ENCODE measurements at places on chromosomes 12 and 14. TPM values are rescaled to one million over a fixed set of nuclear protein-coding genes. Genes with fewer than 3 reads are reported as not detected.

FSCB gene
- not detected for total RNA-seq

TAS2R9 gene
- not detected for total RNA-seq

ERO1A gene
- 87.4 TPM for total RNA-seq

ENDOU gene
- total RNA-seq = 0.15 TPM

SIX6 gene
- total RNA-seq = not detected

B3GNT4 gene
- 0.67 TPM for total RNA-seq

CLEC1A gene
- total RNA-seq = not detected

DNA sequence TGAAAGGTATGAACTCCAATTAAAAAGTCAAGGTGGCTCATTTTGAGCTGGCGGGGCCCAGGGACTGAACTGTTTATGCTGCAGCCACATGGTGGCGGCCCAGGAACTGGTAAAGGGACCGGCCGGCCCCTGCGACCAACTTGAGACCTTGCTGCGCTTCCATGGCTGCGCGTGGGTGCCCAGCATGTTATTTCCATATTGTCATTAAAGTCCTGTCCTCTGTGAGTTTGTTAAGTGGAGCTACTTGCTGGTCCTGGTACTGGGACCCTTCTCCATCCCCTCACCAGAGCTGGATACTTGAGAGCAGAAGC is 62.3 kb downstream of the BEGAIN start:
- peak; percentile 47 for DNase-seq

- no peak for DNase-seq
Measured at GRCh38 chr14:105500036-105500725, 9.1 kb downstream of the TEDC1 start.

- DNase-seq = no peak
Measured at GRCh38 chr14:102690509-102691286, 86.6 kb upstream of the TRAF3 start.

GRCh38 chr12:106389151-106389550 is 31.6 kb downstream of the POLR3B start:
- no peak for DNase-seq

DNA sequence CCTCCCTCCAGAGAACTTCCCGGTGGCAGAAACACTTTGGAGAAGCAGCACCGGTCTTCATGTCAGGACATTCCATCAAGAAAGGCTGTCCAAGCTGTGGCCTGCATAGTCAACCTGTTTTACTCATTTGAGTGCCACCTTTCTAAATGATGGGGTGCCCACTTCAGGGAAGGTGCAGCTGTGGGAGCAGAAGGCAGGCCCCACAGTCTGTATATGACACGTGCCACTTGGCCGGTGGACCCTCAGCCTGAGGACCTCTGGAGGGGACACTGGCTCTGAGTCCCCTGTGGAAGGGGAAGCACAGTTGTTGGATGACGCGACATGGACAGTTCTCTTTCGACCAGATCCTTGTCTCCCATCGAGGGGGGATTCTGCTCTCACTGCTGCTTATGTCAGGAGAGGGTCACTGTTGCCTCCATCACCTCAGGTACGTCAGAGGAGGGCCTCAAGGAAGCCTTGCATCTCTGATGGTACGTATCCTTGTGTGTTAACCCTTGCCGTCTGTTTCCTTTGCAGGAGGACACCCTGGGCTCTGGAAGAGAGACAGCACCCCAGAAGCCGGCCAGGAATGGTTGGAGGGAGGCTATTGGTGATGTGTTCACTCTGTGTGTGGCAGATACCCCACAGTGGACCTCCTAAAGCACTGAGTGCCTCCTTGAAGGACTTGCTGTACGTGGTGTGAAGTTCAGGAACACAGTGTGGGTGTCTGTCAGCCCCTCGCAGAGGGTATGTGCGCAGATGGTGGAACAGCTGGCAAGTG is 132.1 kb upstream of the RTL1 start:
- no peak for DNase-seq

GRCh38 chr14:51743588-51744000 is 91.9 kb downstream of the FRMD6 start:
- no peak for DNase-seq

DNA sequence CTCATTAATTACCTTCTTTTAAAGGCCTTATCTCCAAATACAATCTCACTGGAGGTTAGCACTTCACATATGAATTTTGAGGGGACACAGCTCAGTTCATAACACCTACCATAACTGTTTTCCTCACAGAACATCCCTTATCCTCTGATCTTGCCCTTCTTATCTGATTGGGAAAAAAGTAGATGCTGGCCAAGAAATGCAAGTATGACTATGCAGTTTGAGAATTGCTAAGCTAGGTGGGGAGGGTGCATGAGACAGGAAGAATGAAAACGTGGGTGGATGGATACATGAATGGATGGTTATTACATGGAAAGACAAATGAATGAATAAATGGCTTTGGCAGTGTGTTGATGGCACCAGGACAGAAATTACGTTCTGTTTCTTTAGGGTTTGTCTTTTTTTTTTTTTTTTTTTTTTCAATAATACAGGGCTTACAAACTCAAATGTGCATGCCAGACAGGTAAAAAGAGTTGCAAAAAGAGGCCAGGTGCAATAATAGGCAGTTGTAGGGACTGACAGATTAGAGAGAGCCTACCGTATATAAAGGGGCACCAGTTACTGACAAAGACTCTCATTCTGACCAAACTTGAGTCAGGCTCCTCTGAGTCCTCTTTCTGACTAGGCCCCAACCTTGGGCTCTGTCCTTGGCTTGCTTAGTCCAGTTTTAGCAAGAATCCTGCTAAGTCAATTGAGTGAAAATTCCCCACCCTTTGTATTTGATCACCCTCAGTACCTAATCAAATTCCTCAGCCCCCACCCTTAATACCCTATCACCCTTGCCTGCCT is 304.9 kb downstream of the ZFP36L1 start:
- DNase-seq = no peak

DNA sequence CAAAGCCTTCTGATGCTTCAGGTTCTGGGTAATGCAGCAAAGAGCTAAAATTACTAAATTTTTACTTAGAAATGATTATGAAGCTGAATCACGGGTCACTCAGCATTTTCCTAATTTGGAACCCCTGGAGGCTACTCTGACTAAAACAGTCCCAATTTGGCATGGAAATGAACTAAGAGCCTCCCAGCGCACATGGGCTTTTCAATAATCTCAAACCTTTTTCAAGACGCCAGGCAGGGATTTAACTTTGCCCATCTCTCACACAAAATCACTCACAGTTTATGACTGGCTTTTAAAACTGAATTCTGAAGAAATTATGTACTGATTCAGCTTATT is 68.3 kb downstream of the LLPH start:
- no peak for DNase-seq

DNA sequence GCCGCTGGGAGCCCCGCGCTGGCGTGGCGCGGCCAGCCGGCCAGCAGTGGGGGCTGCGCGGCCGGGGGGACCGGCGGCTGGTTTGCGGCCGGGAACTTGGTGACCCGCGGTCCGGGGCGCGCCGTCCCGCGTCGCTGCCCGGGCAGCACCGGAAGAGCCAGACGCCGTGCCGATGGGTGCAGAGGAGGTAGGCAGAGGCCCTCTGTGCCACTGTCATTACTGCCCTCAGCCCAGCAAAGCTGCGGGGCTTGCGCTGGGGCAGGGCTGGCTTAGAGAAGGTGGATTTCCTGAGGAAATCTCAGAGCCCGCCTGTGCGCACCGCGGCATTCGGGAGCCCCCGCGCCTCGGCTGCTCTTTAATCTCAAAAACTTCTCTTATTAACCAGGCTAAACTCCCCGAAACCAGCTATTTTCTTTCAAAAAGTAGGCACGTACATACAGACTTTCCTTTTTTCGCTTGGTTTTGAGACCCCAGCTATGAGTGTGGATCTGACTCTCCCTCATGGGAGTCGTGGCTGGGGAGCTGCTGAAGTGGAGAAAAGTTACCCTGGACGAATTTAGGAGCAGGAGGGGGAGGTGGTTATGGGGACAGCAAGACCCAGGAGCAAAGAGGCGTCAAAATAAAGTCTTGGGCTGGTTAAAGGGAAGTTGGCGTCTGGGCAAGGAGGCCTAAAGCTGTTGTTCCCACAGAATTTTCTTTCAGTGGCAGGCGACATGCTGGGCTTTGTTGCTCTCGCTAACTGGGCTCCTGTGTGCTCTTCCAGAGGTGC is 802 bp downstream of the SUSD6 start:
- DNase-seq = peak; percentile 52

DNA sequence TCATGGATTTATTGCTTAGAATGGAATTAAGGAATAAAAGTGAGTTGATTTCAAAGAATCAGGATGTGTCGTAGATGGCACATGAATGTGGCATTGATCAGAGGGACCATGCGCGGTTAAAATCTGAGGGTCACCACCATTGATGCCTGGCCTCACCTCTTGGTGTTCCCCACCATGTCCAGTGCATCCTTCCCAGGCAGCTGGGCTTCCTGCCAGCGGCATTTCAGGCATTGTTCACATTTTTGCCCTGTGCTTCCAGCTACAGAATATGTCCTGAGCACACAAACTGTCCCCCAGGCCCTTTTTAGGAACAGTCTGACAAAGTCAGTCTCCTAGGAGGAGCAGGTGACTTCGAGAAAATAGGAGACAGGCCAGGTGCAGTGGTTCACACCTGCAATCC is 42.0 kb upstream of the TSPAN9 start:
- DNase-seq = no peak
